Activated T-cell treated with anti-CD3 and anti-CD28 coated beads, Interleukin-2, amount 50 U/mL, for 72 hours (primary cell): ENCODE measurements at places on chromosomes 3 and 15. TPM values are rescaled to one million over a fixed set of nuclear protein-coding genes. Genes with fewer than 3 reads are reported as not detected.
A peak's percentile ranks its signal among the peaks of the same experiment; 100 is the strongest.

DNA sequence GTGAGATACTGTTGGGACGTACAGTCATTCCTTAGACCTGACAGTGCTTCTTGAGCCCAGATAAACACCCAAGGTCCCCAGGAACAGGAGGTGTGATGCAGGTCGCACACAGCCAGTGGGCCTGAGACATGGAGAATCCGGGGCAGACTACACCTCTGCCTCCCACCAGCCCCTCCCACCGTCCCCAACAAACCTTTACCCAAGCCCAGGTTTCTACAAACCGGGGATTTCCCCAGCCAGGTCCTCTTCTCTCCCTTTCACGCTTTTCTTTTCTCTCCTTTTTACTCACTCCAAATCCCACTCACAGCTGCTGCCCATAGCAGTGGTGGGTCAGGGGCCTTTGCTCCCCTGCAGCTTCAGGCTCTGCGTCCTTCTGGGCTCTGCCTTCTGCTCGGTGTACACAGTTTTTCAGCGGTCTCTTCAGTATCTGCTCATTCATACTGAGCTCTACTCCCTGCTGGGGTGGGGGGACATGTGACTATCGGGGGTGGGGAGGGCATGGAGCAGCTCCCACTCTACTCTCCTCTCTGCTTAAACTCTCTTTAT lies 4.8 kb upstream of the PCSK6 start:
- H3K27me3 ChIP-seq: peaks cover 68% of the 10 kb centered on the region
- no peak for DNase-seq
- no peak overlapping the region for H3K4me3 ChIP-seq
- H3K27ac ChIP-seq: no peak overlapping the region

GRCh38 chr15:57307527-57308169 lies 68.7 kb upstream of the CGNL1 start:
- H3K36me3 ChIP-seq: no peaks in the 10 kb centered on the region
- peaks cover 7% of the 10 kb centered on the region for H3K4me1 ChIP-seq
- H3K4me3 ChIP-seq: no peak overlapping the region
- H3K27ac ChIP-seq: no peak overlapping the region
- peaks cover 16% of the 10 kb centered on the region for H3K27me3 ChIP-seq

- no peaks in the 10 kb centered on the region for H3K36me3 ChIP-seq
- no peaks in the 10 kb centered on the region for H3K4me1 ChIP-seq
- no peaks in the 10 kb centered on the region for H3K27me3 ChIP-seq
- no peak overlapping the region for H3K27ac ChIP-seq
Measured at GRCh38 chr3:66722675-66723074, 221.9 kb upstream of the LRIG1 start.

DNA sequence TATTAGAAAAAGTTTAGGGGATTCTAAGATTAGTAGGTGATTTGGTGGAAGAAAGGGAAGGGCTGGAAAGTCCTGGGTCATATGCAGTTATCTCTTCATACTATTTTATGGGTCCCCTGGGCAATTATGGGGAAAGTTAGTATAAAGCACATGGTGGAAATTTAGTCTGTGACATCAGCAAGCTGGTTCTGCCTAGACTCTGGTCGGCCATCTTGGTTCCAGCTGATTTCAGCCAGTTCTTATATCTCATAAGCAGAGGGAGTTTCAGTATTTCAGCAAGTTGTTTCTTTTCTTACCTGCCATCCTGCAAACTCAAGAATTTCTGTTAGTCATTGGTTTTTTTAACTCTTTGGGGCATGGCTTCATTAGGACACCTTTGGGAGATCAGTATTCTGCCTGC lies 1.0 kb upstream of the LYZL4 start:
- H3K4me3 ChIP-seq: no peak overlapping the region
- H3K36me3 ChIP-seq: no peaks in the 10 kb centered on the region
- no peak overlapping the region for H3K27ac ChIP-seq
- no peaks in the 10 kb centered on the region for H3K4me1 ChIP-seq
- DNase-seq: no peak

DNA sequence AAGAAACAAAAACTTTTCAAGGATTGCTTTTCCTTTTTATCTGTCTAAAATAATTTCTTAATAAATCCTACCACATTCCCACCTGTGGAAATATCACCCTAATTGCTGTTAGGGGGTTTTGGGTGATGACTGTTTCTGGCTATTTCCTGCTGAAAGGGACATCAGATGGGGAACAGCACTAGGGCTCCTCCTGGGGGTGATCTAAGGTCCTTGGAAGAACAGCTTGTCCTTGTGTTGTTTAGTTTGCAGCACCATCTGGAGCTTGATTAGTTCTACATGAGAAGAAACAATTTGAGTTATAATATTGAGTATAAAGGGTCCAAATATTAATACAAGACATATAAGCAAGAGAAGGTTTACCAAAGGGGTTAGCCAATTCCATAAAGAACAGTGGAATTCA lies 18.7 kb downstream of the OR5H15 start:
- no peak for DNase-seq
- H3K4me3 ChIP-seq: no peak overlapping the region
- no peaks in the 10 kb centered on the region for H3K4me1 ChIP-seq
- H3K27me3 ChIP-seq: no peaks in the 10 kb centered on the region
- H3K36me3 ChIP-seq: no peaks in the 10 kb centered on the region
- no peak overlapping the region for H3K27ac ChIP-seq

DNA sequence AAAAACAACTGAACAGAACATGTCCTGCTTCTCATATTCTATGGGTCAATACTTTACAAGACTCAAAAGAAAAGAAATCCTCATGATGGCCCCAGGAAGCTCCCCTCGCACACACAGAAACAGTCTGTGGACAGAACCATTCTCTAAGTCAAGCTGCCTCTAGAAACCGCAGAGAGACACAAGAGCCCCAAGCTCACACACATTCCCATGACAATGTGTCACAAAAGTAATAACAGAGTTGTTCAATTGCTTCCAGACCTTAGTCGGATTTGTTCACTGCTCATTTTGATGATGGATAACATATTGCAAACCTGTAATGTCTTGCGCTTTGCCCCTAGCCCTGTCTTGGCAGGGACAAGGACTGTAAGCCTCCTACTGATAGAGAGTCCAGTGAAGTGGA lies 60.9 kb downstream of the UMPS start:
- no peak overlapping the region for H3K27ac ChIP-seq
- H3K4me1 ChIP-seq: peaks cover 15% of the 10 kb centered on the region
- no peak overlapping the region for H3K4me3 ChIP-seq
- DNase-seq: no peak
- H3K27me3 ChIP-seq: peaks cover 7% of the 10 kb centered on the region
- no peaks in the 10 kb centered on the region for H3K36me3 ChIP-seq

DNA sequence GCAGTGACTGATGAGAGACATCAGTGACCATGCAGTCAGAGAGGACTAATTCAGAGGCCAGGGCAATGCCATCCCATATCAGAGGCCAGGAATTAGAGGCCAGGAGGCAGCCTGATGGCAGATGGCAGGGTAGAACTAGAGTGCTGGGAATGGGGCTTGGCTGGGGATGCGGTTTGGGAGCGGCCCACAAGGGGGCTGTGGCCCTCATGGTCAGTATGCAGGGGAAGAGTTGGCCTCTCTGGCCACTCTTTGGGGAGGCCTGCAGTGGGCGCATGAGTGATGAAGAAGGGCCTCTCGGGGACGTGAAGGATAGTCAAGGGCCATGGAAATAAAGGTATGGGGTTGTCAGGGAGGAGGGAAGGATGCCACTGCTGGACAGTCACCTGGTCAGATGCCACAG lies 101.7 kb downstream of the EEFSEC start:
- H3K36me3 ChIP-seq: peaks cover 18% of the 10 kb centered on the region
- no peak overlapping the region for H3K4me3 ChIP-seq
- DNase-seq: no peak
- H3K27me3 ChIP-seq: no peaks in the 10 kb centered on the region
- peaks cover 5% of the 10 kb centered on the region for H3K4me1 ChIP-seq
- no peak overlapping the region for H3K27ac ChIP-seq

- DNase-seq: no peak
- H3K4me1 ChIP-seq: no peaks in the 10 kb centered on the region
- no peaks in the 10 kb centered on the region for H3K27me3 ChIP-seq
- peaks cover 2% of the 10 kb centered on the region for H3K36me3 ChIP-seq
- H3K4me3 ChIP-seq: no peak overlapping the region
- H3K27ac ChIP-seq: no peak overlapping the region
Measured at GRCh38 chr15:25242957-25243799, 195.6 kb downstream of the UBE3A start.

DNA sequence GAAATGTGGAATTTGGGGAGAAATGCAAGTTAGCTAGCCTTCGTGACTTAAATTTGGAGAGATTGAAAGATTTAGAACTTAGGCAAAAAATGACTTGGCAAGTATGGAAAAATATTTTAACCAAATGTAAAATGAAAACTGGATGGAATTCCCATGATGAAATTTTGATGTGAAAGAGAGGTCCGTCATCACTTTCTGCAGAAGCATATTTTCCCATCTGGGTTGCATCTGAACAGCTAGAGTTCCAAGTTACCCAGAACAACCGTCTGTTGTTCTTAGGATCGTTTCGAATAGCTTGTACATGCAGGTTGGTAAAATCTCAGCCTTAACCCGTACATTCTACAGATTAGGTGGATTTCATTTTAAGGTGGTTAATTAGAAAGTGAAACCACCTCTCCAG lies 136.3 kb downstream of the GHSR start:
- peaks cover 2% of the 10 kb centered on the region for H3K36me3 ChIP-seq
- H3K27me3 ChIP-seq: no peaks in the 10 kb centered on the region
- no peak overlapping the region for H3K4me3 ChIP-seq
- DNase-seq: no peak

DNA sequence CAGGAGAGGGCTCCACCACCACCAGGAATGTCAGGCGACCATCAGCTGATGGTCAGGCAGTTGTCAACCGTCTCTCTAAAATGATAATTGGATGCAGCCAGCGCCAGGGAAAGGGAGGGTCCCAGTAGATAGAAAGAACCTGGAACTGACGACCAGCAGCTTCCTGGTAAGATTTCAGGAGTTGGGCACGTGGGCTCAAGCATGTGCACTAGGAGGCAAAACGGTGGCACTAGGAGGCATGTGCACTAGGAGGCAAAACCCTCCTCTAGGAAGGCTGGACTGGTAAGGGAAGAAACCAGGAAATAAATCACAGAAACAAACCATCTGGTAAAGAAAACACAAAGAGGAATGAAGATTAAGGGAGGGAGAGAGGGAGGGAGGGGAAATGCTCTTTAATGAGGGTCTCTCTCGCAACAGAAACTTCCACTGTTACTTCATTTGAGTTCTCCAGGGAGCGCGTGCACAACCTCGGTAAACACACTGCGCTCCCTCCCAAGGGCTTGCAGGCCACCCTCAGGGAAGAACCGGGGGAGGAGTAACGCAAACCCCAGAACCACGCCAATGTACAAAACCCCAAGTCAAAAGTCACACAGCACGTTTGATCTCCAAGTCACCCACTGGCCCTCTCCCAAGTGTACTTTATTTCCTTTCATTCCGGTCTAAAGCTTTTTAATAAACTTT lies 116.7 kb downstream of the XXYLT1 start:
- H3K4me1 ChIP-seq: peaks cover 37% of the 10 kb centered on the region
- no peak overlapping the region for H3K4me3 ChIP-seq
- no peak overlapping the region for H3K27ac ChIP-seq
- peaks cover 11% of the 10 kb centered on the region for H3K27me3 ChIP-seq
- no peak for DNase-seq

DNA sequence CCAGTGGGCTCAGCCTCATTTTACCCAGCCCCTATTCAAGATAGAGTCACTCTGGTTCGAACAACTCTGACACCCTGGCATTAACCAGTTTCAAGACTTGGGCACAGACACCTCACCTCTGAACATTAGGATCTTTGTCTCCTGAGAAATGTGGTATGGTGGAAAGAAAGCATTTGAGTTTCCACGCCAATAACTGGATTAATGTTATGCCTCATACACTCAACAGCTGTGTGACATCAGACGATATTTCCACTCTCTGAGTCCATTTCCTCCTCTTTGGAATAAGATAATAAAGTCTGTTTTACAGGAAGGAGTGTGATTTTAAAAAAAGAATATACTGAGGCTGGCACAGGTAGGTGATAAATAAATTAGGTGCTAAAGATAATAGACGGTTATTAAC lies 121.3 kb upstream of the CHL1 start:
- H3K36me3 ChIP-seq: no peaks in the 10 kb centered on the region
- H3K27me3 ChIP-seq: no peaks in the 10 kb centered on the region
- no peak overlapping the region for H3K27ac ChIP-seq
- no peak for DNase-seq
- H3K4me1 ChIP-seq: no peaks in the 10 kb centered on the region
- no peak overlapping the region for H3K4me3 ChIP-seq

GRCh38 chr3:45100981-45101407 lies 45.2 kb downstream of the CDCP1 start:
- no peak overlapping the region for H3K27ac ChIP-seq
- H3K36me3 ChIP-seq: peaks cover 3% of the 10 kb centered on the region
- peaks cover 45% of the 10 kb centered on the region for H3K27me3 ChIP-seq
- H3K4me1 ChIP-seq: peaks cover 42% of the 10 kb centered on the region
- DNase-seq: peak; percentile 14
- H3K4me3 ChIP-seq: no peak overlapping the region

GRCh38 chr3:28081533-28081947 lies 159.9 kb upstream of the CMC1 start:
- no peak overlapping the region for H3K4me3 ChIP-seq
- no peak for DNase-seq
- no peak overlapping the region for H3K27ac ChIP-seq
- no peaks in the 10 kb centered on the region for H3K36me3 ChIP-seq

- peaks cover 1% of the 10 kb centered on the region for H3K36me3 ChIP-seq
- H3K4me1 ChIP-seq: peaks cover 72% of the 10 kb centered on the region
- no peak for DNase-seq
- no peak overlapping the region for H3K4me3 ChIP-seq
- peak overlapping the region; percentile 25 for H3K27ac ChIP-seq
Measured at GRCh38 chr15:68800875-68801274, 19.8 kb downstream of the ANP32A start.

- H3K36me3 ChIP-seq: no peaks in the 10 kb centered on the region
- H3K27ac ChIP-seq: no peak overlapping the region
- no peak overlapping the region for H3K4me3 ChIP-seq
- DNase-seq: no peak
- no peaks in the 10 kb centered on the region for H3K27me3 ChIP-seq
Measured at GRCh38 chr15:65909831-65910230, 40.5 kb downstream of the RAB11A start.

GRCh38 chr3:279325-279724 lies 82.8 kb downstream of the CHL1 start:
- H3K4me1 ChIP-seq: no peaks in the 10 kb centered on the region
- H3K27ac ChIP-seq: no peak overlapping the region
- H3K4me3 ChIP-seq: no peak overlapping the region

GRCh38 chr3:54357301-54357700 lies 234.9 kb downstream of the CACNA2D3 start:
- H3K27ac ChIP-seq: no peak overlapping the region
- no peaks in the 10 kb centered on the region for H3K4me1 ChIP-seq
- no peak for DNase-seq
- no peaks in the 10 kb centered on the region for H3K27me3 ChIP-seq

The GOLGA6L9 gene
- 5.1 TPM for total RNA-seq

The GOLGA8O gene
- 2.8 TPM for total RNA-seq

The TUSC7 gene
- not detected for total RNA-seq

The LRRC31 gene
- total RNA-seq: not detected

The TNNC1 gene
- total RNA-seq: 10.8 TPM

The EFCAB12 gene
- total RNA-seq: 1.4 TPM

The MCCC1 gene
- total RNA-seq: 40.8 TPM

The SUCNR1 gene
- 0.05 TPM for total RNA-seq

The CAMP gene
- total RNA-seq: not detected

The PCNP gene
- total RNA-seq: 211 TPM

The SH2D7 gene
- not detected for total RNA-seq

The GLDN gene
- total RNA-seq: not detected

The FMN1 gene
- total RNA-seq: 1.1 TPM

The CD86 gene
- 2.5 TPM for total RNA-seq

The HRH1 gene
- total RNA-seq: 4.6 TPM

The IL5RA gene
- 1.5 TPM for total RNA-seq
